8988T (cell line): ENCODE measurements at places on chromosomes 5 and 9.

- DNase-seq, result no peak
Measured at GRCh38 chr9:121858788-121859187, 207.4 kb downstream of the DAB2IP start.

GRCh38 chr5:52007230-52007858, 624.1 kb downstream of the ISL1 start:
- no peak for DNase-seq

DNA sequence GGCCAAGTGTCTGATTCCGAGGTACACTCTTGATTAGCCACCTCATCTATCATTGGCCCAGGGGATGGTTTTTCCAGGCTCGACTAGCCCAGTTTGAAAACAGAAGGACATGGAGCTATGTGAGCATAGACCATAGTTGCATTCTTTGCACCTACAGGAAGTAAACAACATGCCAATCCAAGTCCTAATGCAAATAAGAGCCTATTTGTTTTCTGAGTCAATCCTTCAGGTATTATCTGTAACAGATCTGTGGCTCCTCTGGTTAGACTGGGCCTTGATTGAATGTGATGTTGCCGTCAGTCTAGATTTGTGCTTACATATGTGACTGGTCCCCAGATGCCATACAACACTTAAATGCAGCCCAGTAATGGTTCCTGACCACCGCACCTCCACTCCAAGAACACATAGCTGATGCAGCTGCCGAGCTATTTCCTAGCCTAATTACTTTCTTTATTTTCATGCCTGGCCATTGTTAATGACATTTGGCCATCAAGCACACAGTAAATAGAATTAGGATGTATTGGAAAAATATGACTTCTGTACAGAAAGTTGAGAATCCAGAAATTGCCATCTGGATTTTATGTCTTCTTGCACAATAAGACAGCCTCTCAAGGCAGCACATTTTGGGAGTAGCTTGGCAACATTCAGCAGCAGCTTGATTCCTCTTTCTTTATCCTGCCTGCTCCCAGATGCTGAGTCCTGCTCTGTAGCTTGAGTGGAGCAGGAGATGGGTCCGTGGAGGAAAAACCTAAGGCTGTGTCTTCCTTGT, 29.5 kb upstream of the ARHGAP26 start:
- no peak for DNase-seq

DNA sequence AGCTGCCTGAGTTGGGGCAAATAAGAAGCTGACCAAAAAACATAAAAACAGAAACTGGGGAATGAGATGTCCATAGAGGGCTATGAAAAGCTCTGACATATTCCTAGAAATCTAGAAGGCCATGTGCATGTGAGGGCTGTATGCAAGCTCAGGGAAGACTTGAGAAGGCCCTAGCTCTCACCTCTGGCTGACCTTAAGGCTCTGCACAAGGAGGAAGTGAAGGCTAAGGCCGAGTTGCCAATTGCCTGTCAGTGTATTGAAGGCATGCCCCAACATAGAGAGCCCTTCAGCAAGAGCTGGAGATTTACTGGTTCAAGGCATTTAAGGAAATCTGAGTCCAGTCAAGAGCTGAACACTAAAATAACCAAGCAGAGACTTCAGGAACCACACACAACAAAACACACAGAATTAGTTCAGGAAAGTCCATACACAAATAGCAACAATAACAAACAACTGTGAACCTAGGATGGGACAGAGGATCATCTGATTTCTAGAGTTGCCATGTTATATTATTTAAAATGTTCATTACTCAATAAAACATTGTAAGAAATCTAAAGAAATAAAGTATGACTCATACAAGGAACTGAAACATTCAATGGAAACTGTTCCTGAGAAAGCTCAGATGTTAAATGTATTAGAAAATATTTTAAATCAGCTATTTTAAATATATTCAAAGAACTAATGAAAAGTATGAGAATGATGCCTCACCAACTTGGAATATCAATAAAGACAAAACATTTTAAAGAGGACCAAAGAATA, 161.8 kb downstream of the AUH start:
- DNase-seq, result no peak

GRCh38 chr5:7828269-7828668, 22.7 kb downstream of the CFAP90 start:
- DNase-seq, result no peak

DNA sequence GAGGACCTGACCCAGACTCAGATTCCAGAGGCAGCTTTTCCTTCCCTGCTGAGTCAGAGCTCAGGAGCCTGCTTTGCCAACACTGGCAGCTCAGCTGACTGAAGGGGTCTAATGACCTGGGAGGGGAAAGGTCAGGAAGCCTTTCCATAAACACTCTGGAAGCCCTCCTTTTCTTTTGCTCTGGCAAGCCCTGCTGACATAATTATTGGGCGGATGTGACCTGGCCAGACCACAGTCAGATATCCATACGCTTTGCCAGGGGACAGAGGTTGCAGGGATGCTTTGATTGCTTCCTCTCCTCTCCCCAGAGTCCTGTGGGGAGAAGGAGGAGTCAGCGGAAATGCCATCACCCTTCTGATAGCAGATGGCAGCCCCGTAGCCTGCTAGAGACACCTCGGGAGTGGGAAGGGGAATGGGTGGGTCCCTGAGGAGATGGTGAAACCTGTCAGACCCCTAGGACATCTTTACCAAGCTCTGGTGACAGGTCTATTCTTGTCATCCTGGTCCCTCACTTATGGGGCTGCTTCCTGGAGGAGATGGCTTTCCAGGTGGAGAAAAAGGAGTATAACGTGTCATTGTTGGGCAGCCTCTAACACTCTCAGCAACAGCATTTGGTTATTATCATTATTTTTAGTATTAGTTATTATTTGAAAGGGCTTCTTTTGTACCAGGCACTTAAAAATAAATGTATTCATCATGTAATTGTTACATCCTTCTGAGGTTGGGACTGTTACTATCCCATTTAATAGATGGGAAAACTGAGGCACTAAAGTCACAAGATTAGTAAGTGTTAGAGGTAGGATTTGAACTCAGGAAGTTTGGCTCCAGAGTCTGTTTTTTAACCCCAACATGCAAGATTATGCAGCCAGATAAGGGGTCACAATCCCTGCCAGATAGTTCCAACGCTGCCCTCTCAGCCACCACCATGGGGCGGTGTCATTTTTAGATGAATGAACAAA, 11.6 kb downstream of the COL27A1 start:
- DNase-seq, result no peak
